ENCODE measurements at places on chromosomes 1 and 21. TPM values are rescaled to one million over a fixed set of nuclear protein-coding genes. Genes with fewer than 3 reads are reported as not detected.

WNT9A gene
- total RNA-seq: 0.30 TPM

ABCG1 gene
- total RNA-seq: 0.34 TPM

FCRL1 gene
- not detected for total RNA-seq

GUCA2B gene
- total RNA-seq: not detected

JAK1 gene
- 66.9 TPM for total RNA-seq

CACHD1 gene
- 2.4 TPM for total RNA-seq

SLAMF9 gene
- total RNA-seq: not detected
